CD4-positive, alpha-beta T cell treated with Interleukin-1 beta for 1 hour (primary cell): ENCODE measurements at places on chromosomes 16 and 17.
A peak's percentile ranks its signal among the peaks of the same experiment; 100 is the strongest.

DNA sequence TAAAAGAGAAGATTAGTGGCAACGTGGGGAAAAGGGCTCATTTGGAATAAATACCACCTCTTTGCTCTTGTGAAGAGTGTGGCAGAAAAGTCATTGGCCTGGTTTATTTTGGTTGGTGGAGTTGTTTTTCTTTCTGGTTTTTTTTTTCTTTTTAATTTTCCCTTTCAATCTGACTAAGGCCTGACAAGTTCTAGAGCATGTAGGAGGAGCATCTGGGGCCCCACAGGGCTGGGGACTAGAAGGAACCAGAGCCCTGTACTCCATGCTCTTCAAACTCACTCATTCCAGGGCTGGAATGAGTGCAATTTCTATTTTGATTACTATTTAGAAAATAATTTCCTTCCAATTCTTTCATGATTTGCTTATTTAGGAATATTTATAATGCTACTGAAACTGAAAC, 13.3 kb downstream of the IRX5 start:
- DNase-seq = no peak

DNA sequence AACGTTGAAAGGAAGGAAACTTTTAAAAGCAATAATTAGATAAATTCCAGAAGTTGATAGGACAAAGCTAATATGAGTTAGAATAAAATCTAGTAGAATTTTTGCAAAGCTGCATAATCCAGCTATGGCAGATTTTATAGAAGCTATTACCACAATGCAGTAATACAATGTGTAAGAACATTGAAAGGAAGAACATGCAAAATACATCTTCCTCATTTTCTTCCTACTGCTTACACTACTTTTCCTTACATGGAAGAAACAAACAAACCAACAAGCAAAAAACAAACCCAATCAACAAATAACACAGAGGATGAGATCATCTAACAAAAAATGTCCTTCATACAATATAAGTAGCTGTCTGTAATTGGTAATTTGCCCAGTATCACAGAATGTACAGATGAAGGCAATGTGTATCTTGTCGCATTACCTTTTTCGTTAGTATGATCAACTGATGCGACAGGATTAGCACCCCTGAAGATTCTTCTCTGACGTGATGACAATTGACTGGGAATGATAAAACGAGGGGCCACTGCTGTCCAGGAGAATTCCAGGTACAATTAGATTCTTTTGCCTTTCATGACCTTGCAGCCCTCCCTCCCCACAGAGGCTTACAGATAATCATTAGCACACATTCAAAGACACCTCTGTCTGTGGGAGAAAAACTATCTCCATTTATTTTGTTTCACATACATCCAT, 21.2 kb upstream of the LRRC37A start:
- no peak for DNase-seq

- DNase-seq = peak; percentile 51
Observed at GRCh38 chr17:67818110-67819002, 6.9 kb upstream of the BPTF start.

GRCh38 chr17:78253946-78254672, 22.7 kb downstream of the TMEM235 start:
- DNase-seq = peak; percentile 83

GRCh38 chr16:56960681-56961281, 969 bp upstream of the CETP start:
- DNase-seq = no peak

GRCh38 chr16:30605158-30605557, 5.0 kb downstream of the ZNF689 start:
- DNase-seq = no peak

DNA sequence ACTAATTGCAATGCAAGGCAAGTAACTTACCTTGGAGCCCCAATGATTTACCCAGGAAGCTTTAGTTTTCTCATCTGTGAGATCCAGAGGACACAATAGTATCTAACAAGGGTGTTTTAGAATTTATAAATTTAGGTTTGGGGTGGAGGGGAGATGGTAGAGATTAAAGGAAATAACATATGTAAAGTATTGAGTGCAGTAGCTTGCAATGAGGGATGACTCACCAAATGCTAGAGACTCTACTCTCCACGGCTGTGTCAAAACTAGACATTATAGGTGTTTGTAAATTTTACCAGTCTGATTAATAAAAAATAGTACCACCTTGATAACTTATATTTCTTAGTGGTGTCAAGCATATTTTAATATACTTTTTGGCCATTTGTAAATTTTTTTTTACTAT, 3.7 kb upstream of the ABCA9 start:
- no peak for DNase-seq

GRCh38 chr17:80220736-80221215, 549 bp downstream of the SLC26A11 start:
- DNase-seq = peak; percentile 10

DNA sequence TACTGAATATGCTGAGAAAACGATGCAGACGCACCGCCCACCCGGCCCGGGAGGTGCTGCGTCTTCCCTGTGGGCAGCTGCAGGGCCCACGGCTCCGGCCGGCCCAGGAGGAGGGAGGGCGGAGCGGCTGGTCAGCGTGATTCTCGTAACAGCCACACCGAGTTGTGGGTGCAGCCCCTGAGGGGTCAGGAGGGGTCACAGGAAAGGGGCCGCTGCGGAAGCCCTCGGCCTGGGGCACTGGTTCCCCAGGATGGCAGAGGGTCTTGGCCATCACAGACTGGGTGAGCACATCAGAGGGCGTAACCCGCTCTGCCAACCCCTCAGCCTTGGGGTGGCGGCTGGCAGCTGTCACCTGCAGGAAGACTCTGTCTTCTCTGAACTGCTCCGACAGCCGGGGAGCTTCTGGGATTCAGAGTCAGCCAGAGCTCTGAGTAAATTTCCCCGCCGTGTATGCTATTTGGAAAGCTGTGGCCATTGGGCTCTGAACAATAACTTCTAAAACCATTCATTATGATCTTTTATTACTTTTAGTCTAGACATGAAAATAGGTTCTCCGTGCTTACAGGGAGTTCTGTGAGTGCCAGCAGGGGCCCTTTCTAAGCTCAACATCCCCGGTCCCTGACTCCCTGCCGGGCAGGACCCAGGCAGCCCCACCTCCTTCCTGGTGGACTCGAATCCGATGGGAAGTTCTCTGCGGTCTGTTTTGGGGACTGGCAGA, 87.4 kb upstream of the CHMP6 start:
- no peak for DNase-seq

GRCh38 chr17:47653442-47653841, 3.7 kb downstream of the KPNB1 start:
- no peak for DNase-seq

DNA sequence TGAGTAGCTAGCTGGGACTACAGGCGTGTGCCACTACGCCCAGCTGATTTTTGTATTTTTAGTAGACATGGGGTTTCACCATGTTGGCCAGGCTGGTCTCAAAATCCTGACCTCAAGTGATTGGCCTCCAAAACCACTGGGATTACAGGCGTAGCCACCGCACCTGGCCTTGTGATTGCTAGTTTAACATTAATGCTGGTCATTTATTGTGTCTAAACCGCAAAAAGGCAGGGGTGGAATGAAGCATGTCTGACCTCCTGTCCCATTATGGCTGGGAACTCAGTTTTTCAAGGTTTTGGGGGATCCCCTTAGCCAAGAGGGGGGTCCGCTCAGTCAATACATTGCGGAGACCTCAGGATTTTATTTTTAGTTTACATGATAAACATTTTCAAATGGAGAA, 10.7 kb upstream of the CNGB1 start:
- DNase-seq = no peak

GRCh38 chr16:89319886-89320781, 102.6 kb downstream of the ZNF778 start:
- no peak for DNase-seq

DNA sequence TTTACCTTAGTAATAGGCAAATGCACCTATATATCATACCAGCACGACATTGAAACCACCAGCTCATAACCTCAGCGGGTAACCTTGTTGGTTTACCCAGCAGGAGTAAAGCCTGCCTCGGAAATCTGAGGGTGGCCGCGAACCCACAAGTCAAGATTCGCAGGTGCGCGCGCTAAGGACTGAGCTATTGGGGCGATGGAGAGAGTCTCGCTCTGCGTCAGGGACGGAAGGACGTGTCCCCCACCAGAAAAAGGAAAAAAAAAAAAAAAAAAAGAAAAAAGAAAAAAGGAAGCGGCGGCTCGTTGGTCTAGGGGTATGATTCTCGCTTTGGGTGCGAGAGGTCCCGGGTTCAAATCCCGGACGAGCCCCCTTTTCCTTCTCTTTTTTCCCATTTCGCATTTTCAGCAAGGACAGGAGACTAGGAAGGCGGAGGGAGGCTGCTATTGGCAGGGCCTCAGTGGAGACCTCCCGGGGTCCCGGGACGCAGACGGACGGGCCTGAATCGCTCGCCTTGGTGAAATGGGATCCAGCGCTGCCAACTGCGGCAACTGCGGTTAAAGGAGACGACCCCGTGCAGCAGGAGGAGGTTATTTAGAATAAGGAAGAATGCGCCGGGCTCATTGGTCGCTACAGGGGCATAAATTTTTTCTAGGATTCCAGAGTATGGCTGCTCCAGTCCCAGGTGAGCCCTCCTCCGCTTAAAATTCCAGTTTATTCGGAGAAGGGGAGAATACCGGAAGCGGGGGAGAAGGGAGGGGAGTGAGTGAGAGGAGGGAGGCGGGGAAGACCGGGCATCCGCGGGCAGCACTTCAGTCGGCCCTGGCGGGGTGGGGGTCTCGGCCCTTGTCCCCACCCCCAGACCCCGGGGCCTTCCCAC, at the start of gene OR1F1:
Gene OR1F1 (plus strand): TSS at position 407 of the 877 bp plus-strand sequence.
- DNase-seq = peak; percentile 59

GRCh38 chr17:6444571-6445335, 498 bp downstream of the PIMREG start:
- DNase-seq = no peak

DNA sequence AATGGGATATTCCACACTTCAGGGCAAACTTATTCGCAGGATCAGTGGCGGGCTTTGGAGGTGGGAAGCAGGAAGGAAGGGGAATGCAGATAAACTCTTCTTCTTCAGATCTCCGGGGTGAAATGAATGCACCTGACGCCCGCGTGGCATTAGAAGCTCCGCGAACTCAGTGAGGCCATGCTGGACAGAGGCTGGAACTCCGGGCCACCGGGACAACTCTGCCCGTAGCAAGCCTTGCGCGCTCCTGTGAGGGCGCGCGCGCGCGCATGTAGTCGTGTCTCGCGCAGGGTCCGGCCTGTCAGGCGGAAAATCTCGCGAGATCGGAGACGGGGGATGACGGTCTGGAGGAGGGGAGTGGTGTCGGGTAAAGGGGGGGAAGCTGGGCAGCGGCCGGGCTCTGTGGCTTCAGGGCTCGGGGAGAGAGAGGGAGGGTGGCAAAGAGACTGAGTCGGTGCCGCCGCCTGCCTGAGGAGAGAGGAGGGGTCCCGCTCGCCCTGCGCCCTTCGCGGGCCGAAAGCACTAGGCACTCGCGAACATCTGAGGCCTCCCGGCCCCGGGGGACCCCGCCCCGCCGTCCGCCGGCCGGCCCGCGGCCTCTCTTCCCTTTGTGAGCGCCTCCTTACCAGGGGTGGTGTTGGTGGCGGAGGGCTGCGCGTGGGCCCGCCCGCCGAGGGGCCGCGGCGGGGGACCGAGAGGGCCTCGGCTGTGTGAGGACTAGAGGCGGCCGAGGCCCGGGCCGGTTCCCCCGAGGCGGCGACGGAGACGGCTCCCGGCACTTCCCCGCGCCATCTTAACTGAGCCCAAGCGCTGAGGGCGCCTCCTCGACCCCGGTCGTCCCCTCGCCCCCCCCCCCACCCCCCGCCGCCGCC, at the start of gene TAOK1:
Gene TAOK1 (plus strand): TSS at position 382 of the 869 bp plus-strand sequence. CDS start 61,186 bp downstream, outside the sequence.
- DNase-seq = peak; percentile 98

DNA sequence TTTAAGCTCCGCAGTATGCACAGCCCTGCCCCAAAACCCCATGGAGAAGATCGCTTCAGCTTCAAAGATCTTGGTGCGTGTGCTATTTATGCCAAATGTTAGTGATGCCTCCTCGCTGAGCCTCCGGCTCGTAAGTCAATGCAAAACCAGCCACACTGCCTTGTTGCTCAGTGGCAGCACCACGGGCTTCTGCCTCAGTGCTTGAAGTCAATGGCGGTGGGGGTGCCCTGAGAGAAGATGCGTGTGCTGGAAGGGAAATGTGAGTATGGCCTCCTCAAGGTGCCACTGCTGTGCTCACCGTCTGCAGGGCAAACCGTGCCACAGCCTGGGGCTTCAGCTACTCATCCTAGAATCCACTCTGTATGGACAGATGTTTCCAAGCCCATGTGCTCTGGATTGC, 121.9 kb downstream of the XYLT1 start:
- no peak for DNase-seq

- DNase-seq = peak; percentile 28
Observed at GRCh38 chr16:70770626-70771552, 30.1 kb downstream of the VAC14 start.

- no peak for DNase-seq
Observed at GRCh38 chr17:56803071-56803470, 30.6 kb downstream of the C17orf67 start.

- DNase-seq = peak; percentile 67
Observed at GRCh38 chr17:34542700-34543336, 36.6 kb upstream of the TMEM132E start.

GRCh38 chr17:74763565-74764387, 12.4 kb downstream of the NAT9 start:
- no peak for DNase-seq

DNA sequence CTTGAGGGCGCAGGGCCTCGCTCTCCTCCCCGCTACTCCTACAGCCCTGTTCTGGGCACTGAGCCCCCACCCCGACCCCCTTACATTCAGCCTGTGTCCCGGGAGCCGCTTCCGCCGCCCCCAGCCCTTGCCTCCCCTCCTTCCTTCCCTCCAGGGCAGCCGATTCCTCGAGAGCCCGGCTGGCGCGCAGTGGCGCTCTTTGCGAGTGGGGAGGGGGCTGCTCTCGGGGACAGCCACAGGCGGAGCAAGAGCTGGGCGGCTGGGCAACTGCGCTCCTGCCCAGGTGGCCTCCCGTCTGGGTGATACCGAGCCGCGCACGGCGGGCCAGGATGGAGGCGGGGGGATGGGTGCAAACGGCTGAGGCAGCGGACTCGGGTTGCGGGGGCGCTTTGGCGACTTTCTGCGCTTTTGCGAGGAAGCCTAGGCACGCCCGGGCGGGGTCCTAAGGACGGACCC, 1.2 kb downstream of the MMP15 start:
- no peak for DNase-seq

DNA sequence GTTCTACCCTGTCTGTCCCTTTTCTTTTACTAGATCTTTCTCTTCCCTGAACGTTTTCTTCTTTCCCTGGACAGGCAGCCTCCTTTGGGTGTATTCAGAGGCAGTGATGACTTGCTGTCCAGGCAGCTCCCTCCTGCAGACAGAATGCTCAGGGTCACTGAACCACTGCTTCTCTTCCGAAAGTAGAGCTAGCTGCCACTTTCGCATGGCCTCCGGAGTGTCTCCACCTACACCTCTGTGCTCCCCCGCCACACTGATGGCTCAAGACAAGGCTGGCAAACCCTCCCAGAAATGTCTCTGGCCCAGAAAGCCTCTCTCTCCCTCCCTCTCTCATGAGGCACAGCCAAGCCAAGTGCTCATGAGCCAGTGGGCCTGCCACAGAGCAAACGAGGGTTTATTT, 207.8 kb downstream of the CDRT15L2 start:
- no peak for DNase-seq

GRCh38 chr16:57444711-57445110, 2.5 kb downstream of the CIAPIN1 start:
- no peak for DNase-seq
